ENCODE measurements at places on chromosomes 6 and 20.
A peak's percentile ranks its signal among the peaks of the same experiment; 100 is the strongest.

- DNase-seq: no peak
These were observed 5.0 kb downstream of the SIM1 start for GRCh38 chr6:100459592-100460184.

- DNase-seq: peak; percentile 62
These were observed 43.4 kb downstream of the OGFRL1 start for GRCh38 chr6:71332012-71332411.

DNA sequence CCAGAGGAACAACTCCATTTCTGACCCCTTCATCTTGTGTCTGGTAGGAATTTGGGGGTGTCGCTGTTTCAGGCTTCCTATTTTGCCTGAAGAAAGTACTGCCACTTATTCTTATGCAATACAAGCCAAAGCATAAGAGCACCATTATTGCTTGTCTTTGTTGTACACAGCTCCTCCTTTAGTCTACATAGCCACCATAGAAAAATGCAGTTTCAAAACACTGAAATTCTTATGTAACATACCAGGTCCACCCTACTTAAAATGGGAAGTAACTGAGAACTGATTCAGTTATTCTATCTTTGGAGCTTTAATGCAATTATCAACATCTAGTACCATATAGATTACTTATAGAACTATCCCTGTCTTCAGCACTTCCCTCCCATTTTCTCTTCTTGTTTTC is 255.5 kb downstream of the ARHGAP18 start:
- DNase-seq: no peak

- no peak for DNase-seq
These were observed 34.5 kb downstream of the DLGAP4 start for GRCh38 chr20:36340593-36340990.

- DNase-seq: no peak
These were observed 760.9 kb upstream of the FLRT3 start for GRCh38 chr20:15098351-15098750.

GRCh38 chr6:13830803-13831202 is 16.4 kb upstream of the MCUR1 start:
- no peak for DNase-seq

DNA sequence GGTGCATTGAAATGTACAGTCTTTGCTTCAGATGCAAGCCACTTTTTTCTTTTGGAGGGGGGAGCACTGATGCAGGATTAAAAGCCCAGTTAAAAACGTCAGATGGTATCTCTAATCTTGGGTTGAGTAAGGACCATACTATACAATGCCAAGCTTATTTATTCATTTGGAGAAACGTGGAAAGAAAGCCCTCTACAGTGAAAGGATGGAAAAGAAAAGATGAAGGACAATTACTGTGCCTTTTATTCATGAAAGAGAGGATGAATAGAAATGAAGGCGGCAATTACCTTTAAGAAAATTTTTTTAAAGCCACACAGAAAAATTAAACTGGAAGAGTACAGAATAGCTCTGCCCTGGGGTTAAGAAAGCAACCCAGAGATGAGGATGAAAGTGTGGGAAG is 2.7 kb downstream of the B3GAT2 start:
- DNase-seq: no peak

DNA sequence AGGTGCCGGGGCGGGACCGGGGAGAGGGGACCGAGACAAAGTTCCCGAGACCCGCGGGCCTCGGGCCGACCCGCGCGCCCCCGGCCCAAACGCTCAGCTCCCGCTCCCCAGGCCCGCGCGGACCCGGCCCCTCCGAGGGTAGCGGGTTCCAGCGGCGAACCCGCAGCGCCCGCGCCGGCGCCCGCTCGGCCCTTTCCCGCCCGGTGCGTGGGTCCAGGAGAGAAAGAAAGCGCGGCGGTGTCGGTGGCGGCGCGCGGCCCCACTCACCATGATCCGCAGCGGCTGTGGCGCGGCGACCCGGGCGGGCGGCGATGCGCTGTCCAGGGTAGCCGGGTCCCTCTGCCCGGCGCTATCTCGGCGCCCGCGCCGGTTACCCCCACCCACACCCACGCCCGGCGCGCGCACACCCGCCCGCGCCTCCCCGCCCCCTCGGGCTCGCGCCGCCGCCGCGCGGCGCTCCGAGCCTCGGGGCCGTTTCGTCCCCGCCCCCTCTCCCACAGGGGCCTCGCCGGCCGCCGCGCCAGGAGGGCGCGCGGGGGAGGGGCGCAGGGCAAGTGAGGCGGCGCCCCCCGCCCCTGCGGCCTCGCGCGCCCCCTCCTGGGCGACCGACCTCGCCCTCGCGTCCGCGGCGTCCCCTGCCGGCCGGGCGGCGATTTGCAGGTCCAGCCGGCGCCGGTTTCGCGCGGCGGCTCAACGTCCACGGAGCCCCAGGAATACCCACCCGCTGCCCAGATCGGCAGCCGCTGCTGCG is at the start of gene ELOVL2:
ELOVL2 (minus strand) TSS at position 345 of the 751 bp plus-strand sequence; CDS start at position 270, 75 bp downstream.
- DNase-seq: peak; percentile 52
